ENCODE measurements at places on chromosomes 2 and 18. TPM values are rescaled to one million over a fixed set of nuclear protein-coding genes. Genes with fewer than 3 reads are reported as not detected.
A peak's percentile ranks its signal among the peaks of the same experiment; 100 is the strongest.

GRCh38 chr18:37006742-37007141 is 177.8 kb downstream of the KIAA1328 start:
- no peak for DNase-seq

- no peak for DNase-seq
Observed at GRCh38 chr18:67354091-67354490, 162.4 kb downstream of the DSEL start.

GRCh38 chr2:237122214-237122666 is 36.6 kb downstream of the COPS8 start:
- DNase-seq, result peak; percentile 82

GRCh38 chr2:44578471-44579093 is 216.8 kb downstream of the CAMKMT start:
- DNase-seq, result peak; percentile 97

DNA sequence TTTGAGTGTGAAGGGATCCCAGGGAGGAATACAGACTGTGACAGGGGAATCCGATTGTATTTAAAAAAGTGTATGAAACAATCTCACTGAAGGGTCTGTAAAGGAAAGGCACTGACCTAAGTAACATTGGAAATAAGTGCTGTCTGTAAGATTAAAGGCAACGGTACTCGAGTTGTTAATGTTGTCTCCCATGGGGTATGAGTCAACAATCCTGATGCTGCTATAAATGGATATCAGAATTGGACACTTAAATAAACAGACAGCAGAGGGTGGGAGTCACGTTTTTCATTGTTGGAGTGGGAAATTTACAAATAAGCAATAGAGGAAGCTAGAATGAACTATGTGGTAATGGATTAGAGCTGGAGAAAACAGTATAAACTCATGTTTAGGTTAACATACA is 452.4 kb upstream of the RGPD4 start:
- DNase-seq, result no peak

GRCh38 chr2:226308986-226309385 is 490.6 kb downstream of the IRS1 start:
- no peak for DNase-seq

DNA sequence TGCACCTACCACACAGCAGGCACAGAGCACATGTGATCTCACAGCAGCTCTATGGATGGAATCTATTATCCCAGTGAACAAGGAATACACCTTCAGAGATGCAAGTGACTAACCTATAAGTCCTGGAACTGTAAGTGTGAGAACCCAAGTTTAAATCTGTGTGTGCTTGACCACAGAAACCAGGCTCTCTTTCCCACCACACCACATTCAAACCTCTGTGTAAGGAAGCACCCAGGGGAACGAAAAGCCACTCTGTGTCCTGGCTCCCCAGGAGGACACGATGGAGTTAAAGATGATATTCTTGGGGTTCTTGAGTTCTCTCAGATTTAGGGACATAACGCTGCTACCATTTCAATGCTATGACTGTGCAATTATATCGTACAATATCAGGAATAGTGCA is 38.9 kb downstream of the TTR start:
- DNase-seq, result no peak

GRCh38 chr2:106004851-106005250 is 189.2 kb downstream of the UXS1 start:
- DNase-seq, result no peak

GRCh38 chr2:156489195-156489594 is 53.0 kb downstream of the GPD2 start:
- DNase-seq, result no peak

DNA sequence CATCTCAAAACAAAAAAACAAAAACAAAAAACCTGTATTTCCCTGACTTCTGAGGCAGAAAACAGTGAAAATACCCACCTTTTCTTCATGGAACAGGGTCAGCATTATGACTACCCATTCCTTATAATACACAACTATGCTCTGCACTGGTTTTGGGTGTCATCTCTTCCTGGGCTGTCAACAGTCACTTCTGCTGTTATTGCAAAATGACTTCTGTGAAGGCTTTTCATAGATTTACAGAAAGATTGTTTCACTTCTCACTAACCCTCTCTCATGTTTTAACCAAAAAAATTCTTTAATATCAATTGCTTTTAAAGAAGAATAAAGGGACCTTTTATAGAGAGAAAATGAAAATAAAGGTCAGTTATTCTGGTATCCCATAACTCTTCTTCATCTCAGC is 26.5 kb upstream of the PIK3C3 start:
- no peak for DNase-seq

DNA sequence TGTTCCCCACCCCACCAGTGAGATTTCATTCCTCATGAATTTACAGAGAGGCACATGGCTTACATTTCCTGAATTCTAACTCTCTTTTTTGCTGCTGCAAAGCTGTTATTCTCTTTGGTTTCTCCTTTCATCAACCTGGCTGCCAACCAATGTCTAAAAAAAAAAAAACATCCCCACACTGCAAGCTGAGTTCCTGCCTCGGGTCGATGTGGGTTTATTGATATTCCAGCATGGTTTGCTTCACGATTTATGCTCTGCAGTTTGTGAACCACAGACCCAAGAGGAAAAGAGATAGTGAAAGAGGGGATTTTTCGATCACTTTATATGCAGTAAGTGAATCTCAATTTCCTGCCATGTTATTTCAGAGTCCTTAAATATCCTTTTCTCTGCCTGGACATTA is 363.6 kb downstream of the LPIN1 start:
- no peak for DNase-seq

GRCh38 chr2:44107086-44107740 is 61.5 kb upstream of the PPM1B start:
- no peak for DNase-seq

DNA sequence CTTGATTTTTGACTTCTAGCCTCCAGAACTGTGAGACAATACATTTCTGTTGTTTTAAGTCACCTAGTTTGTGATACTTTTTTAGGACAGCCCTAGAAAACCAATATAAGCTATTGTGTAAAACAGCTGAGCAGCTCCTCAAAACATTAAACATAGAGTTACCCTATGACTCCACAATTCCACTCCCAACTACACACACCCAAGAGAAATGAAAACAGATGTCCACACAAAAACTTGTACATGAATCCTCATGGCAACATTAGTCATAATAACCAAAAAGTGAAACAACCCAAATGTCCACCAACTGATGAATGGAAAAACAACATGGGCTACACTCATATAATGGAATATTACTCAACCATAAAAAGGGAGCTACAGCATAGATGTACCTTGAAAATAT is 32.6 kb downstream of the TNS1 start:
- no peak for DNase-seq

DNA sequence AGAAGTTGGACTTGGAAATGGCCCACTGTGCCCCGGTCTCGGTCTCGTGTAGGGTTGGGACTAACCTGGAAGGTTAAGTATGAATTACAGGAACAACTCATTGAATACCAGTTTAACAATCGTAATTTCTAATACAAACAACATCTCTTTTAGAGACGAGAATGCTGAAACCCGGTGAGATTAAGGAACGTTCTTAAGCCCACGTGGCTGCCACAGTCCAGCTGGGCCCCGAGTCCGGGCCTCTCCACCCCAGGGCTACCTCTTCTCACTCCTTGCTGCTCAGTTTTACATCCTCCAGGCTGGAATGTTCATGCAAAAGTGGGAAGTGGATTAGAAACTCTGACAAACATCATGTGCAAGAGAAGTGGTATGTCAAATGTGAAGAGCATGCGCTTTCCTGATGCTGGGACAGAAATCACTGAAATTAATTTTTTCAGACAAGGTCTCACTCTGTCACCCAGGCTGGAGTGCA is 29.4 kb downstream of the NGEF start:
- no peak for DNase-seq

DNA sequence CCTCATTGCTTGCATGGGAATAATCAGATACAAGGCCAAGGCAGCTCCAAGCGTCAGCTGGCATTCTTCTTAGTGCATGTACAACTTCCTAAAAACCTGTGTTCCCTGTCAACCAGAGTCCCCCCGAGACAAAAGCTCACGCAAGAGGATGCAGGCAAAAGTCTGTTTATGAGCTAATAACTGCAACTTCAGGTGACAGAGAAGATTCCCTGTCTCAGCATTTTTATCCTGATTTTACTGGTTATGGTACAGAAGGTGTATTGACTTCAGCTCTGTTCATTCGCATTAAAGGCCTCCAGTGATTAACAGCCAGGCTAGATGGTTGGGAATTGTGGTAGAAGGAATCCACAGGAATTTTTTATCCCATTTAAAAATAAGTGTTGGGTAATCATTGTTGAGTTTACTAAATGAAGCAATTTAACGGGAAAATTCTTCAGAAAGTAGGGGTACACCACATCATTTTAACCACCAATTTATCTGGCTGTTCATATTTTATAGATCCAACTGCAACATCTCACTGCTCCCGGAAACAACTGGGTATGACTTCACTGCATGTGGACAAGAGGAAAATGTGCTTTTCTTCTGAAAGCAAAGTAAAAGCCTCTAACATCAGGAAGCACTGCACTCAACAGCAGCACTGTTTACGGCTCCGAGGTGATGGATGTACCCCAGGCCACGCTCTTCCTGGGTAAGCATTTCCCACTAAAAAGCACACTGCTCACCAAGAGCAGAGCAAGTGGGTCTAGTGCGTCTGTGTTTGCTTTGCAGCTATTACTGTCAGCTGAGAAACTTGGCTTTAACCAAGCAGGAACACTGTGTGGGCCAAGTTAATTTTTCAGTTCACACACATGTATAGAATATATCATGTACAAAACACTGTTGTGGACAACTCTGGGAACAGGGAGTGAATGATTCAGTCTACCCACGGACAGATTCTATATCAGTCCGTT is 31.9 kb downstream of the CCBE1 start:
- DNase-seq, result no peak

DNA sequence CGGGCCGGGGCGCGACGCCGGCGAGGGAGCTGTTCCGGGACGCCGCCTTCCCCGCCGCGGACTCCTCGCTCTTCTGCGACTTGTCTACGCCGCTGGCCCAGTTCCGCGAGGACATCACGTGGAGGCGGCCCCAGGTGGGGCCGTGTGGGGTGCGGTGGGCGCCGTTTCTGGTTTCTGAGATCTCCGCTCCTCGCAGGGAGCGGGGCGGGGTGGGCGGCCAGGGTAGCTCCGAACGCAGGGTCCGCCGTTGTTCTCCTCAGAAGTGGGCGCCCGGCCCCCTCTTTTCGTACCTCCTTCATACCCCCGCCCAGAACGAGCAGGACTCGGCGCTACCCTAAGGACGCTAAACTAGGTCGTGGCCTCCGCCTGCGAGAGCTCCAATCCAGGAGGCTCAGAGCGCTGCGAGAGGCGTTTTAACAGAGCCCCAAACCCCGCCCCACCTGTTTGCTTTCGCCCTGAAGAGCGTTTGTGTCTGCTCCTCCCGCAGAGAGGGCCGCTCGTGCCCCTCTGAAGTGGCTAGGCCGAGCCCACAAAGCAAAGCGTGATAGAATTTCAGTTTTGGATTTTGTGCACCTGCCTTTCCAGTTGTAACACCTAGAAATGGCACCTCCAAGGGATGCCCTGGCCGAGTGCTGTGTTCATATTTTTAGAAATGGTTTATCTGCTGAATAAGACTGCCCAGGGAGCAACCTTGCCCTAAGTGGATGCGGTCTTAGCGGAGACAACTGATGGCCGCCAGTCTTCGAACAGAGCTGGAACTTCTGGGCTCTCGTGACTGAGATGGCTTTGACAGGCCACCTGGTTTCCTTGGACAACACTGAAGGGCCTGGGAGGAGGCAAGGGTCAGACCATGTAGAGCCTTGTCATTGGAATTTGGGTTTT is 626 bp downstream of the CAPN10 start:
- DNase-seq, result peak; percentile 39

- DNase-seq, result no peak
Observed at GRCh38 chr18:23702606-23703005, 13.4 kb downstream of the LAMA3 start.

DNA sequence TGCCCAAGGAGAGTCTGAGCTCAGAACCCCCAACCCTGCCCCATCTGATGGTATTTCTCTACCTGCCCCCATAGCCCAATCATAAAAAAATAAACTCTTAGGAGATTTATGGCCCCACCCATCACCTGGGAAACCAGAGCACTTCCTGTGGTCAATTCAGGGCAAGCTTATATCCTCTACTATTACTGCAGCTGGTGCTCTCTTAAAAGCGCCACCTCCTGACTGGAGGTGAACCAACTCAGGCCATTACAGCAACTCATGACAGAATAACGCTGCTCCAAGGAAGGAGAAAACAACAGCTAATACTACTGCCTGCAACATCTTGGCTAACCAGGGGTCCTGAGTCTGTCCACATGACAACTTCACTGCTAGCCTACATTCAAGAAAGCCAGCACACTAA is 195.7 kb downstream of the MTCL1 start:
- DNase-seq, result no peak

DNA sequence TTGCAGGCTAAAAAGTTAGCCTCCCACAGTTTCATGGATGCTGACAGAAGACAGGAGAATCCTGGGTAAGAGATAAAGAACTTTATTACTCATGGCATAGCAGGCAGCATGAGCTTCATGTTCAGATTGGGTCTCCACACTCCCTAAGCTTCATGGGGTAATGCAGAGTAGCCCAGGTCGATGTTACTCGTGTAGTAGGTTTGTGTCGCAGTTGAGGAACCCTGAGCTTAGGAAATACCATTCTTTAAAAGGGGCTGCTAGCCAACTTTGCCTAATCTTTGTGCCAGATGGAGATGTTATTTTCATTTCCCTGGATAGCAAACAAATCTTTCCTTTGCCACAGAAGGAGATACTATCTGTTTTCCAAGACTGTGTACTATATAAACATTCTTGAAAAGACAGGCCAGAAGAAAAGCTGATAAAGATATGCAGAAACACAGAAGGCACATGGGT is 117.6 kb downstream of the LTBP1 start:
- no peak for DNase-seq

GRCh38 chr2:112004253-112004645 is 50.8 kb upstream of the TMEM87B start:
- no peak for DNase-seq

DNA sequence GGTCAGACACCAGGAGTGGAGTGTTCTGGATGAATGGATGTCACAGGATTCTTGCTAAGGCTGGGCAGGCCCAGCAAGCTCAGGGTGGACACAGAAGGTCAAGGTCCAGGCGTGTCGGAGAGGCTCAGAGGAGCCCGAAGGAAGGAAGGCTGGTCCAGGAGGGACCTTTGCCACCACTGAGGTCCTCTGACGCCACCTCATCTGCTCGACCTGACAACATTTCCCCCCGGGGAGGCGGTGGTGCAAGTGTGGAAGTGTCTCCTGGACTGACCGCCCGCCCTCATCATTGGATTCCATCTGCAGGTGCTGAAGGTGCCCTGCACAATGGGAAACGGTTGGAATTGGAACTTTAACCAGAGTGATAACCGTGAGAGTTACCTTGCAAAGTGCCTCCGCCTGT is 124.6 kb downstream of the RTP5 start:
- DNase-seq, result no peak

DNA sequence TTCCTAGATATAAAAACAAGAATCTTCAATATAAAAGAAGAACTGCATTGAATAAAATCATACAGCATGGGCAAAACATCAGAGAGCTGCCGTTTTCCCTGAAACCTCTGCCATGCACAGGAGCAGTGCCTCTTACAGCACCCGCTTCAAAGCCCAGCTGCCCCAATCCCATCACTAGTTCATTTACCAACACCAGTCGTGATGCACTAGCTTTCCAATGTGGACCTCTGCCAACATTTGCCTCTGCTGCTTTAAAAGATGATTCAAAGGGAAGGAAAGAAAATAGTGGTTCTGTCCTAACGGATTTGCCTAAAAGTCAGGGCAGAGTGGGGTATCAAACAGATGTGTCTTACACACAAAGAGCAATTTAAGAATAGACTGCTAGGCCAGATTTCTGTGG is 43.4 kb upstream of the AP1S3 start:
- no peak for DNase-seq

Gene MRO
- total RNA-seq, result not detected

Gene CHRND
- total RNA-seq, result not detected

Gene DUSP11
- 45.0 TPM for total RNA-seq

Gene FKBP1B
- total RNA-seq, result 1.8 TPM

Gene ABCB11
- total RNA-seq, result not detected

Gene SP5
- not detected for total RNA-seq

Gene LYPD6B
- total RNA-seq, result 0.37 TPM

Gene SMAD7
- total RNA-seq, result 12.3 TPM
